ENCODE measurements at places on chromosomes 3 and 15. TPM values are rescaled to one million over a fixed set of nuclear protein-coding genes. Genes with fewer than 3 reads are reported as not detected.

The SGO1 gene
- 12.5 TPM for polyA plus RNA-seq

- DNase-seq = no peak
Observed at GRCh38 chr3:194294895-194295214, 56.3 kb downstream of the CPN2 start.

The BCHE gene
- 10.3 TPM for polyA plus RNA-seq

GRCh38 chr3:121223116-121223515, 315.1 kb downstream of the STXBP5L start:
- no peak for DNase-seq

DNA sequence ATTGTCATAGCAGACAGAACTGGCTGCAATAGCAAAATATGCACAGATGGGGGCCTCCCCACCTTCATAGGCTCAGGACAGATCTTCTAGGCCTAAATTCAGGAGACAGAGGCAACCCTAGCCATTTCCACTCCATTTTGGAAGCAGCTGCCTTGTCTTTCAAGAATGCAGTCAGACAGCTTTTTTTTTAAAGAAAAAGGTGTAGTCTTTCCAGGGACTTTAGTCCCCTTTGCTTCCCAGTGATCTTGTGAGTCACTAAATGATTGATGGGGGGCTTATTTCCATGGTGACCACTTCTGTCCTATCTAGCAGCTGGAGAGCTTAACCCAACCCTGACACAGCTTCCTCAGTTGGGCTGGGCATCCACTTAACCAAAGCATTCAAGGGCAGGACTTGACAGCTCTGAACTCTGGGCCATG, 165.9 kb downstream of the TPRG1 start:
- DNase-seq = no peak

The PCLAF gene
- polyA plus RNA-seq = 40.8 TPM

GRCh38 chr3:34015204-34016142, 217.0 kb downstream of the PDCD6IP start:
- no peak for DNase-seq

- DNase-seq = no peak
Observed at GRCh38 chr15:62571072-62571471, 406.0 kb upstream of the C2CD4B start.

GRCh38 chr3:2643606-2644005, 466.6 kb downstream of the IL5RA start:
- no peak for DNase-seq

GRCh38 chr3:64438066-64438465, 212.8 kb upstream of the PRICKLE2 start:
- DNase-seq = no peak

The WDR5B gene
- polyA plus RNA-seq = 12.5 TPM

The ITGB5 gene
- polyA plus RNA-seq = 104 TPM

- DNase-seq = peak; percentile 37
Observed at GRCh38 chr15:94582368-94582767, 351.0 kb downstream of the MCTP2 start.

The GPR27 gene
- 12.6 TPM for polyA plus RNA-seq

DNA sequence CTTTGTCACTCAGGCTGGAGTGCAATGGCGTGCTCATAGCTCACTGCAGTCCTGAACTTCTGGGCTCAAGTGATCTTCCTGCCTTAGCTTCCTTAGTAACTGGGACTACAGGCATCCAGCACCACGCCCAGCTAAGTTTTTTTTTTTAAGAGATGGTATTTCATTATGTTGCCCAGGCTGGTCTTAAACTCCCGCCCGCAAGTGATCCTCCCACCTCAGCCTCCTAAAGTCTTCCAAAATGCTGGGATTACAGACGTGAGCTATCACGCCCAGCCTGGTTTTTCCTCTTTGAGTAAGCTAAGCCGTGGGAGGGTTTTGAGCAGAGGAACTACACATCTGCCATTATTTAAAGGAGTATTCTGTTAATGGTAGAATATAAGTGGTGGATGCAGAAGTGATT, 7.4 kb upstream of the LRRFIP2 start:
- DNase-seq = no peak

DNA sequence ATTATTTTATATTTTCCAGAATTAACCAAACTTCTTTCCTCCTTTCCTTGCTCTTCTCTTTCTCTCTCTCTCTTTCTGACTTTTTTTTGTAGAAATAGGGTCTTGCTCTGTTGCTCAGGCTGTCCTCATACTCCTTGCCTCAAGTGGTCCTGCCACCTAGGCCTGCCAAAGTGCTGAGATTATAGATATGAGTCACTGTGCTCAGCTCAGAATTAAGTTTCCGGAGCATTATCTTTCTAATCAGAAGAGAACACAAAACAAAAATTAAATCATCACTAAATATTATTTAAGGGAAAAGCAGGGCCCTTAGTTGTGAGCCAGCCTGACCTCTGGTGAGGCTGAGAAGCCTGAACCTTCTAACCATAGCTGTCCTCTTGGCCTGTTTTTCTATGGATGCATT, 168.2 kb downstream of the SOX2 start:
- DNase-seq = no peak

The CSTA gene
- 1.1 TPM for polyA plus RNA-seq

DNA sequence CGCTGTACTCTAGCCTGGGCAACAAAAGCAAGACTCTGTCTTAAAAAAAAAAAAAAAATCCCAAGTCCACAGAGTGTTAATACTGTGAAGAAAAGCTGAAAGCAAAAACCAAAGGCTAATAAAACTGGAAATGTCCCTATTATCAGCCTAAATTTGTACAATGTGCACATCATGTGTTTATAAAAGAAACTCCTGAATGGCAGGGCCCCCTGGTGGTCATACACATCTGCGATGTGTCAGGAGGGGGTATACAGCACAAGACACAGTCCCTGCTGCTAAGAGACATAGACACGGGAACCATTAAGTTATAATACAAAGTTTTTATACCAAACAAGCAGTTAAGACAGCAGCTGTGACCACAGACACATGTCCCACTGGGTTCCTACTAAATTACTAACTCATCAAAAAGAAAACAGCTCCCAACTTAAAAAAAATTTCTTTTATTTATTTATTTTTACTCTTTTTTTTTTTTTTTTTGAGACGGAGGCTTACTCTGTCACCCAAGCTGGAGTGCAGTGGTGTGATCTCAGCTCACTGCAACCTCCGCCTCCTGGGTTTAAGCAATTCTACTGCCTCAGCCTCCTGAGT, 31.0 kb downstream of the IDH2 start:
- DNase-seq = peak; percentile 78

DNA sequence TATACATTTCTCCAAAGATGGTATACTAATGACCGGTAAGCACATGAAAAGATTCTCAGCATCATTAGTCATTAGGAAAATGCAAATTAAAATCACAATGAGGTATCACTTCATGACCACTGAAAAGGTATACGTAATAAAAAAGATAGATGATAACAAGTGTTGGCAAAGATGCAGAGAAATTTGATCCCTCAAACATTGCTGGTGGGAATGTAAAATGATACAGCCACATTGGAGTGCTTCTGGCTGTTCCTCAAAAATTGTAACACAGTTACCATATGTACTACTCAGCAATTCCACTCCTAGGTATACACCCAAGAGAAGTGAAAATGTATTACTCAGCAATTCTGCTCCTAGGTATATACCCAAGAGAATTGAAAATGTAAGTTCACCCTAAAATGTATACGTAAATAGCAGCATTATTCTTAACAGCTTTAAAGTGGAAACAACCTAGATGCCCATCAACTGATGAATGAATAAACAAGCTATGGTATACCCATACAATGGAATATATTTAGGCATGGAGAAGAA, 25.0 kb upstream of the KY start:
- DNase-seq = no peak

The ZSCAN2 gene
- polyA plus RNA-seq = 29.4 TPM

- DNase-seq = no peak
Observed at GRCh38 chr3:121493431-121493830, 52.4 kb downstream of the POLQ start.

DNA sequence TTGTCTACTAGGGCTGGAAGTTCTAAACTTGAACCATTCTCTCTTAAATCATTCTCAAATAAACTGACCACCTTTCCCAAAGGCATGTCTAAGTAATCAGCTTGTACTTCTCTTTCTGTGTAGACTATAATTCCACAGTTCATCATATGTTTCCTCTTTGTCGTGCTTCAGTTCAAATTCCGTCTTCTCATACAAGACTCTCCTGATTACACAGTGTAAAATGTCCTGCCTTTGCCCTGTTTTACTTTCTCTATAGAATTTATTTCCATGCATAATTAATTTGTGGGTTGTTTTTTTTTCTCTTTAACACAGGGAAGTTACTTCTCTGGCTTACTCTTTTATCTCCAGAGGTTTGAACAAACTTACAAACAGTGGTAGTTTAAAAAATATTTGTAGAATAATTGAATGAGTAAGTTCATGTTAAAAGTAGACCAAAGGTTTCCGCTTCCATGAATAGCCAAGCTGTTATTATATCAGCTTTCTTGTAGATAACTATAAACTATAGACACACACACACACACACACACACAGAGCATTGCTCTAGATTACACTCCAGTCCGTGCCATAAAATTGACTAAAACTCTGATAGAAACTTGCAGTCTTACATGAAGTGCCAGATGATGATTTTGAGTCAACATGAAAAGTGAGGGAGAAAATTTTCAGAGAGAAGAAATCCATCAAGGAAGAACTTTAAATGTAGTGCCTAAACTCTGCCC, 119.0 kb downstream of the SUCNR1 start:
- DNase-seq = no peak

GRCh38 chr3:79872483-79872882, 104.7 kb upstream of the ROBO1 start:
- DNase-seq = no peak

DNA sequence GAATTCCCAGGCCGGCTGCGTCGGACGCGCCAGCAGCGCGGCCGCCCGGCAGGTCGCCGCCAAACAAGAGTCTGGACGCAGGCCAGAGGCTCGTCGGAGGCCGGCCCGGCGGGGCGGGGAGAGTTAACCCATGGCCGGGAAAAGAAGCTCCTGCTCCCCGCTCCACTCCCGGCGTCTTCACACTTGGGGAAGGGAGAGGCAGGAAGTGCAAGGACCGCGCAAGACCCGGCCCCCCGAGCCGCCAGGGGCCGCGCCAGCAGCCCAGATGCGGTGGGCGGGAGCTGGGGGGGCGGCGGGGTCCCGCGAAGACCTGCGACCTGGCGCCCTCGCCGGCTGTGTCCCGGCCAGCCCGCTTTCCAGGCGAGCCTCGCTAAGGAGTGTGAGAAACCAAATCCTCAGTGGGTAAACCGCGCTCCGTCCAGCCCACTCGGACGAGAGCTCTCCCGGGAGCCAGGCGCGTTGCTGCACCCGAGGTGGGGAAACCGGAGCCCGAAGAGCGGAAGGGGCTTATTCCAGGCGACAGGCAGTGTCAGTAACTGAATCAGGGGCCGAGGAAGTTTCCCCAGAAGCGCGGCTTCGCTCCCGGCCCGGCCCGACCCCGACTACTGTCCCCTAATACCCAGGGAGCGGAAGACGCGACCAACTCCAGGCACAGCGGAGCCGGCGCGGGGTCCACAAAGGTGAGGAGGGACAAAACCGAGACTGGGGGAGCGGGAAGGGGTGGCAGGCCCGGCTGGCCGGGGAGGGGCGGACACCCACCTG, 721 bp downstream of the ADAMTS7 start:
- DNase-seq = peak; percentile 39

- DNase-seq = no peak
Observed at GRCh38 chr3:51704511-51704950, 2.3 kb upstream of the GRM2 start.

The BFSP2 gene
- polyA plus RNA-seq = not detected

- DNase-seq = no peak
Observed at GRCh38 chr3:172040981-172041963, 1.9 kb downstream of the FNDC3B start.

The GRM7 gene
- 1.4 TPM for polyA plus RNA-seq

The ANKRD34C gene
- 0.05 TPM for polyA plus RNA-seq

DNA sequence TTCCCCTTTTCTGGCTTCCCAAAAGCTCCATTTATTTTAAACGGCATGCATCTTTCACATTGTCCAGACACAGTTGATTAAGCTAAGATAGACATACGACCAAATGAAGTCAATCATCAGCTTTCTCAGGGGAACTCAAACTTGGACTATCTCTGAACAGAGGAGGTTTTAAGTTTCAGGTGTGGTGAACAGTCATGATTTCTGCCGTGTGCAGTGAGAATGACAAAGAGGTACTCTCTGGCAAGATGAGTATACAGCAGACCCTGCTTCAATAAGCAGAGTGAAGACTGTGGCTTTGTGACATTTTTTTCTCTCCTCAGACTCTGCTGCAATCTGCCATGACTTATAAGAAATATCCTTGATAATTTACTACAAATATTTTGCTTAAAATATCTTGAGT, 307.7 kb downstream of the CNTN6 start:
- DNase-seq = no peak

The SOX14 gene
- not detected for polyA plus RNA-seq

GRCh38 chr15:40838756-40839155, 5.1 kb upstream of the SPINT1 start:
- DNase-seq = no peak

- no peak for DNase-seq
Observed at GRCh38 chr3:197202694-197203093, 95.7 kb downstream of the DLG1 start.

The MOBP gene
- 0.36 TPM for polyA plus RNA-seq

The KCNAB1 gene
- polyA plus RNA-seq = 3.3 TPM

DNA sequence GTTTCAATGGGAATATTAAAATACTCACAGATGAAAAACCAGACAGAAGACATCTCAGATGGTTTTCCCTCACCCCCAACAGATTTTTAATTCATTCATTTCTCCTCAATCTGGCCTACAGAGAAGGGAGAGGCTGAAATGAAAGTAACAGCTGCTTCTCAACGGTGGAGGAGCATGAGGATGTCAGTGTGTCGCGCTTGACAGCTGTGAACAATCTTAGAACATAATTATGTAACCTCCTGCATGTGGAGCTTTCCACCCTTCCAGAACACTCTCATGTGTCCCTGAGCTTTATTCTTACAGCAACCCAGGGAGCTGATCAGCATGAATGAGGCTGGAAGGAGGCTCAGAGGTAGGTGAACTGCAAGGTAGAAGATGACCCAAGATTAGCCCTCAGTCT, 52.7 kb downstream of the MB21D2 start:
- no peak for DNase-seq

- no peak for DNase-seq
Observed at GRCh38 chr3:82261637-82262036, 500.2 kb upstream of the GBE1 start.

- DNase-seq = no peak
Observed at GRCh38 chr3:197547306-197548011, 8.3 kb downstream of the BDH1 start.

- no peak for DNase-seq
Observed at GRCh38 chr3:55174747-55175146, 246.9 kb upstream of the LRTM1 start.

DNA sequence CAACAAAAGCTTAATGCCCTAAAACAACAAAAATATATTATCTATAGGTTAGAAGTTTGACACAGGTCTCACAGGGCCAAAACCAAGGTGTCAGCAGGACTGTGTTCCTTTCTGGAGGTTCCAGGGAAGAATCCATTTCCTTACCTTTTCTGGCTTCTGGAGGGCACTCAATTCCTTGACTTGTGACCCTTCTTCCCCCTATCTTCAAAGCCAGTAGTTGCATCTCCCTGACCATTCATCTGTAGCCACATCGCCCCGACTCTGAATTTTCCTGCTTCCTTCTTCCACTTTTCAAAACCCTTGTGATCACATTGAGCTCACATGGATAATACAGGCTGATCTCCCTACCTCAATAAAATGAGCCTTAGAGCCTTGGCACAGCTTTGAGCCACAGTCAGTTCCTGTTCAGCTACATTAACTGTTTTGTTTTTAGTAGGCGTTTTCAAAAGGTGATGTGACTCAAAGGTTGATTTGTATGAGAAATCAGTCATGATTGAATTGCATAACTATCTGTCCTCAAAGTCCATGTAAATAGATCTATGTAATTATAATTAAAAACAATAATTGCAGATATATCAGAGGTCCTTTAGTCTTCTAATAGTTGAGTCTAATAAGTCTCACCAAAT, 12.4 kb downstream of the PFN2 start:
- DNase-seq = no peak

The CHRNA3 gene
- 1.4 TPM for polyA plus RNA-seq

- DNase-seq = no peak
Observed at GRCh38 chr15:39629906-39630305, 49.0 kb downstream of the THBS1 start.

All from renal cortex interstitium (tissue), 15 donors.